Stimulated activated CD8-positive, alpha-beta memory T cell treated with anti-CD3 and anti-CD28 coated beads, Interleukin-12 subunit alpha, Interleukin-12 subunit beta, amount 100 ng/mL, for 4 hours (primary cell): ENCODE measurements at places on chromosomes 4 and X.

- DNase-seq: no peak
Measured at GRCh38 chr4:139282065-139282720, 2.2 kb upstream of the MGARP start.

DNA sequence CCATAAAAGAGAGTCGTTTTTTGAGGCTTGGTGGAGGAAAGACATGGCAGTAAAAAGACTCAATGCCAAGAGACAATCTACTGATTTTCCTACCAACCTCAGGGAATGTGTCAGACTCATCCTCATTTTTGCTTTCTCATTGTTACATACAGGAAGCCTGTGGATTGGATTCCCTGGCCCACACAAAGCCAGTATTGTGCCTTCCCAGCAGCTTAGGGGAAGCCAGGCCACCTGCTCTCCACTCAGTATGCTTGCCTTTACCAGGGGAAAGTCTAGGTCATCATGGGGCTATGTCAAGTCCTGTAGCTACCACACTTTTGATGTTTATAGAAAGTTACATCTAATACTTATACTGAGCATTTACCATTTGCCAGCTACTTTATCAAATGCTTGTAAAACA lies 11.0 kb downstream of the BMX start:
- DNase-seq: no peak

DNA sequence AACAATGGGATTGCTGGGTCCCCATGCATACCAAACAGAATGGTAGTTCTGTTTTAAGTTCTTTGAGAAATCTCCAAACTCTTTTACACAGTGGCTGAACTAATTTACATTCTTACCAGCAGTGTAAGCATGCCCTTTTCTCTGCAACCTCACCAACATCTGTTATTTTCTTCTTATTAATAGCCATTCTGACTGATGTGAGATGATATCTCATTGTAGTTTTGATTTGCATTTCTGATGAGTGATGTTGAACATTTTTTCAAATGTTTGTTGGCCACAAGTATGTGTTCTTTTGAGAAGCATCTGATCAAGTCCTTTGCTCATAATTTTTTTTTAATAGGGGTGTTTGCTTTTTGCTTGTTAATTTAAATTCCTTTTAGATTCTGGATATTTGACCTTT lies 41.2 kb upstream of the ZMAT1 start:
- DNase-seq: no peak

GRCh38 chrX:40524423-40524822 lies 56.3 kb upstream of the ATP6AP2 start:
- no peak for DNase-seq

DNA sequence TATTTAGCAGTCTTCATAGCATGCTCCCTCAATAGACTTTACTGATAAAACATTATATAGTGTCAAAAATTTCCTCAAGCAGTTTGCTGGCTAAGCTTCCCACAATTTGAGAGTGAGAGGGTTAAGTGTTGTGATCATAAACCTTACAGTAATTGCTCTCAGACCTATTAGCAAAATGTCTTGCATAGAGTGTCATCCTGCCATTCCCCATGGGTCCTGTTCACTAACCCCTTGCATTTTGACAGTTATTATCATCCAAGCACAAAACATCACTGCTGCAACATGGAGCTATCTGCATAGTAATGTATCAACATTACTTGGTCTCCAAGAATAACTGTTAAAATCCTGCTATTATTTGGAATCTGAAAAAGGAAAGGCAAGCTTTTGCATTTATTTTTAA lies 196.1 kb upstream of the GK2 start:
- DNase-seq: no peak
